Tracheal epithelial cell (primary cell): ENCODE measurements at places on chromosomes 16 and 17. TPM values are rescaled to one million over a fixed set of nuclear protein-coding genes. Genes with fewer than 3 reads are reported as not detected.

The MED13 gene
- total RNA-seq, result 27.1 and 34.0 TPM in 2 replicates

The ARSG gene
- 0.43 and 0.72 TPM in 2 replicates for total RNA-seq

The CTRB1 gene
- total RNA-seq, result not detected in 2 replicates

The CD300E gene
- total RNA-seq, result under 0.01 TPM in 1 of 2 replicates, not detected in the other

The RGS9 gene
- total RNA-seq, result 1.2 and 1.9 TPM in 2 replicates

The NOXO1 gene
- 1.2 and 2.6 TPM in 2 replicates for total RNA-seq

The DHRS7C gene
- not detected in 2 replicates for total RNA-seq

The CDRT15 gene
- total RNA-seq, result not detected in 2 replicates

The KRT16 gene
- 2,720 and 3,196 TPM in 2 replicates for total RNA-seq

The BEAN1 gene
- total RNA-seq, result 0.96 TPM in 1 of 2 replicates, not detected in the other

The DRG2 gene
- 24.1 and 35.4 TPM in 2 replicates for total RNA-seq

The NPB gene
- total RNA-seq, result 1.9 and 2.6 TPM in 2 replicates

The LDHD gene
- total RNA-seq, result 0.64 and 0.72 TPM in 2 replicates

The HS3ST3A1 gene
- total RNA-seq, result 1.5 and 2.4 TPM in 2 replicates

The KPNA2 gene
- 17.9 and 58.6 TPM in 2 replicates for total RNA-seq

The ZFPM1 gene
- 1.7 and 1.9 TPM in 2 replicates for total RNA-seq

The LGALS9B gene
- total RNA-seq, result not detected in 2 replicates

The RHBDL1 gene
- total RNA-seq, result 7.0 and 19.2 TPM in 2 replicates

The KRTAP1-1 gene
- 0.24 TPM in 1 of 2 replicates, not detected in the other for total RNA-seq

The CORO6 gene
- 0.43 and 0.96 TPM in 2 replicates for total RNA-seq

The GFAP gene
- not detected in 2 replicates for total RNA-seq

The TBC1D3B gene
- 0.48 and 0.64 TPM in 2 replicates for total RNA-seq

The DPEP2 gene
- total RNA-seq, result under 0.01 TPM in 1 of 2 replicates, not detected in the other

The SCGB1C2 gene
- total RNA-seq, result not detected in 2 replicates

The ADGRG1 gene
- 37.4 and 41.1 TPM in 2 replicates for total RNA-seq

The ASGR2 gene
- not detected in 2 replicates for total RNA-seq

The ZPBP2 gene
- not detected in 2 replicates for total RNA-seq

The TNFAIP1 gene
- total RNA-seq, result 26.6 and 65.3 TPM in 2 replicates

The SLC13A2 gene
- not detected in 2 replicates for total RNA-seq

The KRTAP9-2 gene
- not detected in 2 replicates for total RNA-seq

The KRTAP2-2 gene
- total RNA-seq, result not detected in 2 replicates

The ITGB4 gene
- 367 and 716 TPM in 2 replicates for total RNA-seq

The KRTAP4-6 gene
- total RNA-seq, result not detected in 2 replicates

The NPIPB8 gene
- total RNA-seq, result 0.43 TPM in 1 of 2 replicates, not detected in the other

The ORAI3 gene
- 24.3 and 48.8 TPM in 2 replicates for total RNA-seq

The SDR42E2 gene
- total RNA-seq, result not detected in 2 replicates

The FBF1 gene
- total RNA-seq, result 9.2 and 11.9 TPM in 2 replicates

The SMIM22 gene
- 5.5 and 16.4 TPM in 2 replicates for total RNA-seq
